Ecto neural progenitor cell (in vitro differentiated cells): ENCODE measurements at places on chromosomes 16 and 17.

- no peak for DNase-seq
Measured at GRCh38 chr16:85697431-85697830, 8.7 kb upstream of the GINS2 start.

- DNase-seq: peak; percentile 34
Measured at GRCh38 chr17:74156878-74157277, 46.6 kb upstream of the RPL38 start.

- no peak for DNase-seq
Measured at GRCh38 chr17:17386094-17386800, 83.1 kb downstream of the NT5M start.

DNA sequence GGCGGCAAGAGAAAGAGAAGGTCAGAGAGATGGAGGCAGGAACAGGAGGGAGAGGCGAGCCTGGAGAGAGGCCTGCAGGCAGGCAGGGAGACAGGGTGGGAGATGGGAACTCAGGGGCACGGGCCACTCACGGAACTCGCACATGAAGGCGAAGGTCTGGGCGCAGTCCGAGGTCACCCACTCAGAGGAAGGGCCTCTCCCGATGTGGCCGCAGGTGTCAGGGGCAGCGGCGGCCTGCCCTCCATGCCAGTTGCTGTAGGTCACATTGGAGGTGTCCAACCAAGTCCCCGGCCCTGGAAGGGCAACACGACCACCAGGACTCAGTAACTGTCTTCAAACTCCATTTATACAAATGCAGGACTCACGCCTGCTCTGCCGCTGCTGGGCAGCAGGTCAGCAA lies 22.4 kb upstream of the BCO1 start:
- no peak for DNase-seq

- DNase-seq: no peak
Measured at GRCh38 chr17:20267459-20267842, 199.9 kb downstream of the LGALS9B start.

GRCh38 chr16:65846210-65846602 lies 520.3 kb upstream of the CDH5 start:
- DNase-seq: no peak

DNA sequence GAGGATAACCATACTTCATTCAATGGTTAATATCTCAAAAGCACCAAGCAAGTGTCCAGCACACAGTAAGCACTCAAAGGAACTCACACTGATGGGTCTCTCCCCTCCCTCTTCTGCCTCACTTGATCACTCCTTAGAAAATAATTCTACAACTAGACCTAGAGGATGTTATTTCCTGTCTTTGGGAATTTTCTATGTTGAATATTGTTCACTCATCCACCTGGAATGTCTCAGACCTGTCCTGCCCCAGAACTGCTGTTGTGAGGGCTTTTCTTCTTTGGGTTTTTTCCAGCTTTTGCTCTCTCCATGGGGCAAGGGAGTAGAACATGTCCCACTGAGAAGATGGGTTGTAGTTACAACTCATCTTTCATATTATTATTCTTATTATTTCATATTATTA lies 25.3 kb downstream of the NXPH3 start:
- DNase-seq: no peak

DNA sequence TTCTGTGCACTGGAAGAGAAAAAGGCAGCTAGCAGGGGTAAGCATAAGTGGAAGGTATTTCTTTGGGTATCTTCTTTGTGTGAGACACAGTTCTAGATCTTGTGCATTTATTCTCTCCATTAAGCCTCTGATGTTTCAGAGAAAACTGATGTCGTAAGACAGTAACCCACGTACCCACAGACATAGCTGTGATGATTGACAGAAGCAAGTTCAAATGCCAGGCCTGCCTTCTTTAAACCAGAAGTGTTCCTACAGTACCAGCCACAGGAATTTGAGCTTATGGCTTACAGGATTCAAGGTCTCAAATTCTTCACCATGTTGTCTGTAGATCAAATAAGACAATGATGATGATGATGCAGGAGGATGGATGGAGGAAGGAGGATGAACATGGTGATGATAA lies 161.4 kb upstream of the KCNJ16 start:
- no peak for DNase-seq

DNA sequence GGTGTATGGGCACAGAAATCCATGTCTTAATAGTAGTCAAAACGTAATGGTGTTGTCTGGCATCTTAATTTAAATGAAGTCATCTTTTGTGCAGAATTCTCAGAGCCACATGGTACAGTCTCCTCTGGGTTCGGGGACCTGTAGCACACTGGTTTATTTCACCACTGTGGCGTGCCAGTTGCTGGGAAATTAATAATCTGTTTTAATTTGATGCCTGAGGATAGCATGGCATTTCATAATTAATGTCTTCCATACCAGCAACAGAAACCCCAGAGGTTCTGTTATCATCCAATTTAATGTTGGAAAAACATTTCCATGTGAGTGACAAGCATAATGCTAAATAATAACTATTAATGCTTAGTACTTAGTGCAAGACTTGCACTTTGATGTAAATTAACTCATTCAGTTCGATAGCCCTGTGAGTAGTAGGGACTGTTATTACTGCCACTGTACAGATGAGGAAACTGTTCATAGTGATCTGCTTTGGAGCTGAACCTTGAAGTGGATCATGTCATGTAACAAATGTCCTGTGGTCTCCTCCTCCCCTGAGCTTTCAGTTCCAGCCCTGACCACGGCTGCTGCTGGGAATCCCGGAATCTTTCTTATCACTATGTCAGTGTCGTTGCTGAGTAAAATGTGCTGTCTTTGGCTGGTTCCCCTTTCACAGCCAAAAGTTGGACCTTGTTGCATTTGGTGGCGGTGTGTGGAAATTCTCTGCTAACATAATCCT lies 51.2 kb downstream of the SNX29 start:
- DNase-seq: no peak

- no peak for DNase-seq
Measured at GRCh38 chr16:65279576-65279975, 157.7 kb upstream of the CDH11 start.

DNA sequence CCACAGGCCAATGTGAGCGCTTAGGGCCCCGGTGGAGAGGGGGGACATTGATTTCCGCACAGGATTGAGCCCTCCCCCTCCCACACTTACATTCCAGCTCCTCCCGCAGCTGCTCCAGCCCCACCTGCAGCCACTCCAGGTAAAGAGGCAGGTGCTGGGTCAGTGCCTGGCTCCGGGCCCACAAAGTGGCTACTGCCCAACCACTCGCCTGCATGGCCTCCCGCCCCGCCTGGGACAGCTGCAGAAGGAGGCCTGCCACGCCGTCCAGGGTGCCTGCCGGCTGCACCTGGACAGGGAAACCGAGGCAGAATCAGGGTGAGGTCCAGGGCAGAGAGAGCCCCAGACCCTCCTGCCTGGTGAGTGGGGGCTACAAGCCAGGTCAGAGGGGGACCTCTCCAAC lies 46.3 kb downstream of the RMI2 start:
- DNase-seq: no peak

DNA sequence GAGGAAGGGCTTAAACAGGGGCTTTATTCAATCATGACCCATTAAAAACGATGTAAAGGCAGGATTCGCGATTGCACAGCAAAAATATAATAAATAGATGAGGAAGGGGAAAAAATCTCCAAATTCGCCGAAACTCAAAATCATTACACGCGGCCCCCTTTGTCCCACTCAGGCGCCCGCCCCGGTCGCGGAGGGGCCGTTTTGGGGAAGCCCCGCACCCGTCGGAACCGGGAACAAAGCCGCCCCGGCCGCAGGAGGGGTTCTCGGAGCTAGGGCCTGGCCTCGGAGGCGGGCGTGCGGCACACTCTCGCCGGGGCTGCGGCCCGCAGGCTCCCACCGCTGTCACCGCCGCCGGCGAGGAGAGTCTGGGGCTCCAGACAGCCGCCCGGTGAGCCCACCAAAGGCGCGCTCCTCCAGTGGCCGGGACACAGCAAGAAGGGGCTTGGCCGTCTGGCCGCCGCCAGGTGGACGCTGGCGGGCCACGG lies 521 bp downstream of the C16orf87 start:
- no peak for DNase-seq

DNA sequence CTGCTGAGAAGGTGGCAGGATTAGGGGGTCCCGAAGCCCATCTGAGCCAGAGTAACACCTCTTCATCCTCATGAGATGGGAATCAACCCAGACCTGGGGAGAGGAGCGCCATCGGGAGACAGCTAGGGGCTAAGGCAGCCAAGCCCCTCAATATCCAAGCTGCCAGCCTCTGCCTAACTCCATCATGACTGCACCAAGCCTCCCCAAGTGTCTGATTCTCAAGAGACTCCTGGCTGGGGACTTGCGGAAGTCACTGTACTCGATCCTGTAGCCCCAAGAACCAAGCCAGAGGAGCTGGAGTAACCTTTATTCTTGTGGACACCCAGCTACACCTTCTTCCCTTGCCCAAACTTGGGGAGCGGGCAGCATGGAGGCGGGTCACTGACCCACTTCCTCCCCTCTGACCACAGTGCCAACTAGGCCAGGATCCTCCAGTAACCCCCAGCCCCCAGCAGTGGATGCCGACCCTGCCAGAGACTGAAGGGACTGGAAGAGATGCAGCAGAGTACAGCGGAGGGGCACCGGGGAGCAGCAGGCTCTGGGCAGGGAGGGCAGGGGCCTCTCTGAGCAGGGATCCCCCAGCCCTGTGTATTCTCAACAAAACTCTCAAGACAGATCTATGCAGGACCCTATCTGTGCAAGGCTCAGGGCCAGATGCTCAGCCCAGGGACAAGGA lies 13.3 kb downstream of the HDAC5 start:
- no peak for DNase-seq

DNA sequence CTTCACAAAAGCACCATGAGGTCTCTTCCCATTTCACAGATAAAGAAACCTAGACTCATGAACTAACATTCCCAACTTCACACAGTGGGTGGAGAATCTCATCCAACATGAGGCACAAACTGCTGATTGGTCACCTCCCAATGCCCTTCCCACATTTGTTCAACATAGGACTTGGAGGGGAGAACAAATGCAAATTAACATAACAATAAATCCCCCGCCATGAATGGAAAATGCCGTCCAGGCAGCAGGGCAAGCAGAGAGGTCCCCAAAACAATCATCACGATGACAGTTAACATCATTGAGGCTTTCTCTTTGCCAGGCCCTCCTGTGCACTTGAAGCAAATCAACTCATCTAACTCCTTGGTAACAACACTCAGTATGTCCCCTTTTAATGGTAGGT lies 185.3 kb downstream of the TMEM132E start:
- no peak for DNase-seq

DNA sequence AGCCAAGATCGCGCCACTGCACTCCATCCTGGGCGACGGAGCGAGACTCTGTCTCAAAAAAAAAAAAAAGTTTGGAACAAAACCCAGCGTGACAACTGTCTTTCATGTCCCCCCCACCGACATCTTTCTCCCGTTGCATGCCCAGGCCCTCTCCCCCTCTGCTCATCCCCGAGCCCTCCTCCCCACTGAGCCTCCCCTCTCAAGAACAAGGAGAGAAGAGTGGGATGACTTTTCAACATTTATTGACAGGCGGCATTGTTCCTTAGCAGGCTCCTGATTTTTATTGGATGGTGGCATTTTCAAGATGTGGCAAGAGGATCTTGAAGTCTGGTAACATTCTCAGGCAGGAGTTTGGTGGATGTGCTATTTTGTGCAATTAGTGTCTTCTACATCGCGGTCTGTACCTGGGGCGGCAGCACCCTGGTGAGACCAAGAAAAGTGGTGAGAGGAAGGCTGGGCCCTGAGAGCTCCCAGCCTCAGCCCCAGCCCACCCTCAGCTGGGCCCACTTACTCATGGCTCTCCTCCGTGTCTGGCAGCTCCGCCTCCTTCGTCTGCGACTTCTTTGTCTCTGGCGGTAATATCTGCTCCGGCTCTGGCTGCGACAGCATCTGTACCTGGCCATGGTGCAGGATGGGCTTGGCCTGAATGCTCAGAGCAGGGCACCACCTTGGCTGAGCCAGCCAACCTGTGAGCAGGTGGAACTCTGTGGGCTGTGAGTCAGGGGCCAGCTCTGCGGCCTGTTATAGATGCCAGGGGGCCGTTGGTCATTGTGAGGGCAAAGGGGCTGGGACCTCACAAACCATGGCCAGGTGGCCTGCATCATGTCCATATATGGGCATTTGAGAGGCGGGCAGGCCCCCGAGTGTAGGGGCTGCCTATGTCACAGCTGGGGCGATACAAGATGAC lies at the start of gene PRM1:
TSS of gene PRM1 (minus strand) at position 715 of the 907 bp plus-strand sequence. CDS start at position 623, 92 bp downstream.
- DNase-seq: no peak

DNA sequence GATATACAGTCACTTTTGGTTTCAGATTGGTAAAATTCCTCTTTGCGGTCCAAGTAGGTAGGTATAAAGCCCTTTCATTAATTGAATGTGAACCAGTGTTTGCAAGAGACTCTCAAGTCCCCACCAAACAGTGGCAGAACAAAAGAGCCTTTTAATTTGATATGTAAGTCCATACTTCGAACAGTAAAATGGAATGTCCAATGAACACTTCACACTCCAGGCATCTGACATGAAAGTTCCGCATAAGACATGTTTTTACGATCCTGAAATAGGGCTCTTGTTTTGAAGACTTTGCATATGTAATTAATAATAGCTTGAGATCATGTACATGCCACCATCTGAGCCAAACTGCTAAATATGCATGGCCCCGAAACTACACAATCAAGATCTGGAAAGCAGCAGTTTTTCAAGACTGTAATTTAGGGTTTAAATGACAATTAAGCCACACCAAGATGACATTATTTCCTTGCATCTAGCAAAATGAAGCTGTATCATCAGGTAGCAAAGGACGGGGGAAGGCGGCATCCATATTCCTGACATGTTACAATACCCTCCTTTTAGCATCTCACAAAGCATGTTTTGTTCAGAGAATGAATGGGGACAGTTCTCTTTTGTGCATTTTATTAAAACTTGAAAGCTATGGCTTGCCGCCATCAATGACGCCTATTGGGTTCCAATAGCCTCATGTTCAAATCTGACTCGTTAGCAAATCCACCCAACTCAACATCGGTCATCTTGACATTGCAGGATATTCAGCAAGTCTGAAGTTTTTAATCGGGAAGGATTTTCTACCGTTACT lies 39.4 kb downstream of the LITAF start:
- no peak for DNase-seq

- no peak for DNase-seq
Measured at GRCh38 chr16:64910356-64910755, 211.5 kb downstream of the CDH11 start.

- DNase-seq: no peak
Measured at GRCh38 chr16:88016964-88017363, 65.7 kb downstream of the BANP start.

GRCh38 chr17:21001111-21001812 lies 41.5 kb downstream of the USP22 start:
- no peak for DNase-seq

DNA sequence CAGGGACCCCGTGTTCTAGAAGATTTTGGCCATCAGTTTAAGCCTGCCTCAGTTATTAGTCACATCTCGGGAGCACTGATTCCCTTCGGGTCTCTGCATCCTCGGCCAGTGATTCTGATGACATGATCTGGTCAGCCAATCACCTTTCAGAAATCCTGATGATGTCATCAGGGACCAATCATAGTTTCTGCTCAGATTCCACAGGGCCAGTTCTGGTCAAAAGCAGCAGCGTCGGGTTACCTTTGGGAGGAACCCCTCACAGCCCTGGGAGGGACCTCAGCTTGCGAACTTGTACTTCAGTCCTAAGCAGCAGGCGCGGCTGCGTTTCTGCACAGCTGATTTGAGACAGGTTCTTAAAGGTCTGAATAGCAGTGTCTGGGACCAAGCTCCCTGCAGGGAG lies 13.9 kb downstream of the KDM8 start:
- no peak for DNase-seq
